ENCODE measurements at places on chromosomes 1 and 21.

DNA sequence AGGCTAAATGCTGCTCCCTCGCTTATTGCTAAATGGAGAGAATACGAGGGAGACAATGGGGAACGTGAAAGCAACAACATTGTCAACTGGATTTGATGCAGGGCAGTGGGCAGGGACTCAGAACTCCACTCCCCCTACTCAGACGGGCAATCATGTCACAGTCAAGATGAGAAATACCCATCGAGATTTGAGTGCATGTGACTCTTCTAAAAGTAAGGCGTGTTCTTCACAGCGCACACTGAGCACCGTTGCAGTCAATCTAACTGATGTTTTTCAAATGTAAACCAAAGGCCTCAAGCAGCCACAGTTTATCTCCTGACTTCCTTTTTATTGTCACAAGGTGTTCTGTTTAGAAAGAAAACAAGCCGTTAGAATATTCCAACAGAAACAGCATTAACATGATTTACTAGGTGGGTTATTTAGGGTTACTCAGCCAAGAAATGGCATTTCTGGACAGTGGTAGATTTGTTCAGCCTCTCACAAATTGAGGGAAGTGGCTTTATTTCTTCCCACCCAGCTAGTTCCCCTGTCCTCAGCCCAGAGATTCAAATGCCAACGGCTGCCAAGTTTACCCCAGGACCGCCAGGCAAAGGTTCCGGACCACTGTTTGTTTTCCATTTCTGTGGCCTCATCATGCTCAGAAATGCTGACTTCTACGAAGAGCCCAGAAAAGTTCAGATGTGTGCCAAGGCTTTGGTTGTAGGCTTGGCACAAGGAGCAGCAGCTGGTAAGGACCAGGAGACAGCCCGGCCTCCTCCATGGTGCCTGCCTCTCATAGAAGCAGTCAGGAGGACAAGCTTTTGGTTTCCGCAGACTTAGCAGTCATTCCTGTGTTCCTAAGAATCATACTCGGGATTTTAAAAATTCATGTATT, 171.4 kb downstream of the KIF26B start:
- no peak for DNase-seq

DNA sequence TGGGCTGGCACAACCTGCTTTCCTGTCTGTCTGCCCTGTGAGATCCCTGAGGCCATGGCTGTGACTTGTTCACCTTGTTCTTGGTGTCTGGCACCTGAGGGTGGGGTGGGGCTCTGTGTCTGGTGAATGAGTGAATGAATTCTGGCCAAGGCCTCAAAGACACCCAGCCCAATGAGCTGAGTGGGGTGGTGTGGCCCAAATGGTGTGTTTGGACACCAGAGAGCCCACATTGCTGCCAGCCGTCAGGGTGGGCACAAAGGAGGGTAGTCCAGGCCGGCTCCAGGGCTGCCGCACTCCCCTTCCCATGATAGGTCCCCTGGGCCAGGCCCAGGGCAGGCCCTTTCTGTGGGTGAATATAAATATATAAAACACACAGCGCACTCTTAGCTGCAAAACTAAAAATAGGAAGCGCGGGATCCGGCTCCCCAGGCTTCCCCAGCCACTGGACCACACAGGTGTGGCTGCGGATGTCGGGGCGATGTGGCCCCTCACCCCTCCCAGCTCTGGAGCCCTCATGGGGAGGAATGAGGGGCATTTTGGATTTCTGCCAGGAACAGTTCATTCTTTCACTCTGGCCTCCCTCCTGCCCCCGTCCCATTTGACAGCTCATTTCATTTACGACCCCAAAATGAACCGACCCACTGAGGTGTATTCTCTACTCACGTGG, 33.3 kb downstream of the RUNX3 start:
- no peak for DNase-seq

GRCh38 chr21:35204850-35205541, 155.9 kb upstream of the RUNX1 start:
- peak; percentile 79 for DNase-seq

GRCh38 chr1:3992103-3992556, 92.1 kb upstream of the C1orf174 start:
- DNase-seq, result peak; percentile 79

DNA sequence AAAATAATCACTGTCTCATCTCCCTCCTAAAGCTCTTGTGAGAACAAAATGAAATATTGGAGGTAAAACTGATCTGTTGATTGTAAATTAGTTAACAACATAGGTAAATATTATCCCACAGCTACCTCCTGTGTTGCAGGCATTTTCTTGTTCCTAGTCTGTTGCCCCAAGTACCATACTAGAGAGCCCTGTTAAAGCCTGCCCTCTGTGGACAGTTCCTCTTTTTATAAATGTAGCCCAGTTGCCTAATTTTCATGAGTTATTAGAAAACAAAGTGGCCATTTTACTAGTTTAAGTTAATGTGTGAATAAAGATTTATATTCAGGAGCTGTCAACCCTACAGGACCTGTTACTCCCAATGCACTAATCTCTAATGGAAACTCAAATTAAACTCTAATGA, 180.0 kb upstream of the KCND3 start:
- no peak for DNase-seq

GRCh38 chr1:43350976-43351375, 7.8 kb upstream of the CDC20 start:
- DNase-seq, result no peak

DNA sequence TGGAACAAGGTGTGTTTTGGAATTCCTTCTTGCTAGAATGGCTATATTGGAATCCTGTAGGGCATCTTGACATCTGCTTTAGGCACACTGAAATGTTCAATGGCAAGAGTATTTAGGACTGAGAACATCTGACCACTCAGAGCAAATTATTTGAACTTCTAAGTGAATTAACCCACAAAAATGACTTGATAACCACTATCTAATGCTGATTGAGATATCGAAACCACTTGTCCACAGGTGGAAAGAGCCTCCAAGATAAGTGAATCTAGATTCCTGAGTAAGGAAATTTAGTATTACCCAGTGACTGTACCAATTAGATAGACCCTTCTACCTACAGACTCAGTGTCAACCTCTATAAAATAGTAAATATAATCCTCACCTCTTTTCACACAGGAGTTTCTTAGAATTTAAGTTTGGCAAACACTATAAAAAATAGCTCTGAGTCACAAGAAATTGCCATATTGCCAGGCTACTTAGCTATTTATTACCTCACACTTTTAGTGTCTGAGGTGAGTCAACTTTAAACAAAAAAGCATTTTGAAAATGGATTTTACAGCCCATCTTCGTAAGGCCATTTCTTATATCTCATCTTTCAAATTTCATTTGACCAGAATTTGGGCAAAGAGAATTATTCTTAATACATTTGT, 421.8 kb downstream of the PTBP2 start:
- DNase-seq, result no peak

GRCh38 chr1:109826930-109827349, 63.2 kb upstream of the EPS8L3 start:
- no peak for DNase-seq

DNA sequence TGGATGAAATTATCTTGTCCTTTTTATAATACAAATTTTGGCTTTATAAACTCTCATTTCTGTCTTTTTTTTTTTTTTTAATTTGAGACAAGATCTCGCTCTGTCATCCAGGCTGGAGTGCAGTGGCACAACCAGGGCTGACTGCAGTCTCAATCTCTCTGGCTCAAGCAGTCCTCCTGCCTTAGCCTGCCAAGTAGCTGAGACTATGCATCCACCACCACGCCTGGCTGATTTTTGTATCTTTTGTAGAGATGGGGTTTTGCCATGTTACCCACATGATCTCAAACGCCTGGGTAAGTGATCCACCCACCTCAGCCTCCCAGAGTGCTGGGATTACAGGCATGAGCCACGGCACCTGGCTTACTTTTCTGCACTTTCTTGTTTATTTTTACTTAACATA, 7.5 kb downstream of the TOR1AIP1 start:
- no peak for DNase-seq

DNA sequence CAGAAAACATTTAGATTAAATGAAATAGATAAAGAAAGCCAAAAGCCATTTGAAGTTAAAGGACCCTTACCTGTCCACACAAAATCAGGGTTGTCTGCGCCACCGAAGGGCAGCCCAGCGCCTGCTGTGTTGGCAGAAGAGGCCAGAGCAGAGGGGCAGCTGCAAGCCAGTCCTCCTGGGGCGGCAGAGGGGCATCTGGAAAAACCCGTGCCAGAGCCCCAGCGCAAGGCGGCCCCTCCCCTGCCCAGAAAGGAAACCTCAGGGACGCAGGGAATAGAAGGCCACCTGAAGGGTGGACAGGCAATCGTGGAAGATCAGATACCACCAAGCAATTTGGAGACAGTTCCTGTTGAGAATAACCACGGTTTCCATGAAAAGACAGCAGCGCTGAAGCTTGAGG, 10.7 kb downstream of the NDUFV3 start:
- DNase-seq, result no peak

GRCh38 chr1:156896490-156897033, 3.0 kb downstream of the PEAR1 start:
- DNase-seq, result no peak

- DNase-seq, result no peak
Observed at GRCh38 chr1:78375996-78376395, 114.8 kb upstream of the PTGFR start.

- no peak for DNase-seq
Observed at GRCh38 chr1:21879928-21880618, 57.0 kb downstream of the HSPG2 start.

DNA sequence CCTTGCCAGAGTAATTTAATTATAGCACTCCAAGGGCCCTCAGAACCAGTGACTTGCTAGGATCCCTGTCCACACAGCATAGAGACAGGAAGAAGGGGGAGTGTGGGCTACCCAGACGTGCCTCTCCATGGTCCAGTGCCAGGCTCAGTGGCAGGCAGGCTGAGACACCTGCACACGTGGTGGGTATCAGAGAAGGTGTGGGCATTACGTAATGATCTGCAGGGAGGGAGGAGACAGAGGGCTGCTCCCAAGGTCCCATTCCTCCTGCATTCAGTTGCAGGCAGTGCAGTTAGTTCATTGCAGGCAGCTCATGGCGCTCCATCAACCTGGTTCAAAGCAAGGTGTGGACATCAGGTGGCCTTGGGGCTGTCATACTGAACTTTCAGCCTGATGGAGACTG, 49.9 kb downstream of the C8B start:
- DNase-seq, result peak; percentile 97

DNA sequence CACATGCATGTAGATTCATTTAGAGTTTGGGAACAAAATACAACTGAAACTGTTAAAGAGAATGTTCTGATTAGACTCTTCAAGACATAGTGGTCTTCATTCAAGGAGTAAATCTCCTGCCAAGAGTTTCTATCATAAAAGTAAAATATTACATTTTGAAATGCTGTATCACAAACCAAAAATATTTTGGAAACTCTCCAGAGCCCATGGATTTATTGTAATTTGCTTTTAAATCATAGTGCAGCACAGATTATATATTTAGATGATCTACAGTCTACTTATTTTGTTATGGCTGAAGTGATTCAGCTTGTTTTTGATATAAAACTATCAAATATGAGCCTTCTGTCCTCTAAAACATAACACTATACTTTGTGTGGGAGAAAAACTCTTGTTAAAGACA, 105.3 kb downstream of the DISP1 start:
- DNase-seq, result no peak

DNA sequence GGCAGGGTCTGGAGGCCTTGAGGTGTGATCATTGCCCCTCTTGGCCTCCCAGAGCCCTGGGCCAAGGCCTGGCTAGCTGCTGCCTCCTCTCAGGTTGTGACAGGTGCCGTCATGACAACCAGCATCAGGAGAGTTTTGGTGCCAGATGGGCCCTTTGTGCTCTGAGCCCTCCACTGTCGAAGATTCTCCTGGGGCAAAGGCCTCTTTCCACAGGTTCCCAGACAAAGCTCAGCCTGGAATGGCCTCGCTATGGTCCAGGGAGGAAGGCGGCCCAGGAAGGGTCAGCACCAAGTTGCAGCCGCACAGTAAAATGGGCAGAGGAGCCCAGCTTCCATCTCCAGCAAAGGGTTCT, 78.4 kb downstream of the ALPL start:
- DNase-seq, result peak; percentile 58

DNA sequence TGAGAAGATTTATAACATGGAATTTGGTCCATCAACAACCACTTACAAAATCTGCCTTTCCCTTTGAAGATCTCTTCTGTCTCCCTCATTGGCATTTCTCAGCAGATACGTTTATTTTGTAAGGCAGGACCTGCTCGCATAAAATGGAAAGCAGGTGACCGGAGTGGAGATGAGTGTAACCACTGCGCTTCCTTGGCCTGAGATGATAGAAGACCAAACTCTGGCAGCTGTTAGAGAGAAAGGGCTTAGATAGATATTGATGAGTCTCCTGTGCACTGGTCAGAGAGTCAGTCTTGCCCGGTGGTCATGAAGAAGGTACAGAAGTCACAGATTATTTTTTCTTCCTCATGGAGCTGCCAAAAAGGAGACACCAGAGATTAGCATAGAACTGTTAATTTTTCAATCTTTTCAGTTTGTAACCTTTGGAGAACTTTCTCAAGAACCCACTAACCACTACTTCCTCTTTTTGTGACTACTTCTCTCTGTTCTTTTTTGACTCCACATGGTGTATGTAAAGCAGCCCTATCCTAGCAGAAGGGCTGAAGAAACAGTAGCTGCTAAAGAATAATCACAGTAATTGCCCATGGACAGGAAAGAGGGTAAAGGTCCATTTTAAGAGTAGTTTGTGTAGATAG, 47.6 kb downstream of the FCRL3 start:
- DNase-seq, result no peak

GRCh38 chr1:16371725-16372124, 4.7 kb downstream of the SZRD1 start:
- DNase-seq, result no peak

DNA sequence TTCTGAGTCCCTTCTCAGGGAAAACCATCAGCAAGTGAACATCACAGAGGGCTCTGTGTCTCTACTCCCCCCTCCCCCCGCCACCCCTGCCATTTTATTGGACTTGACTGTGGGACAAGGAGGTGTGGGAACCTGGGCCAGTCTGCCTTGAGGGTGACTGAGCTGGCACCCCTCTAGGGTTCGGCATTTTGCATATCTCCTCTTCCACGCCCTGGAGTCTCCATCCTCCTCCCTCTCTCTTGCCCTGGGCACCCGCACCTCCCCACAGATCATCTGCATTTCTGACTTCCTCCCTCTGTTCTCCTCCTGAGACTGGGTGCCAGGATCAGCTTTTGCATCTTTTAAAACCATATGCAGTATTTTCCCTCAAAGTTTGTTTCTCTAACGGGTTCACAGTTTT, 107.1 kb upstream of the ERRFI1 start:
- no peak for DNase-seq

DNA sequence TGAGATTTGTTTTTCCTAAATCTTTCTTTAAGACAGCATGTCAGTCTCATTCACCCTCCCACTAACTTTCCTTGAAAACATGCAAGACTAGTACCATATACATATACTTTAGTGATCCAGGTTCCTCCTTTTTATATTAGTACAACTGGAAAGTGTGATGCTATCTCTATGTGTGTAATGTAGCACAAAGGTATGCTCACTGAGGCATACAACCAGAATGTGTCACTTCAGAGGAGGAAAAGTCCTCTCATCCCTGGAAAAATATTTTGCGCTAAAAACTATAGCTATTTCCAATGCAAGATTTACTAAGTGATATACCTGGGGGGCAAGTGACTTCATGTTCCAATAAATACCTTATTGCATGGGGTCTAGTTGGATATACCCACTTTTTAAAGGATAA, 45.9 kb downstream of the BARHL2 start:
- no peak for DNase-seq
